ENCODE measurements at places on chromosomes 2 and 18.

DNA sequence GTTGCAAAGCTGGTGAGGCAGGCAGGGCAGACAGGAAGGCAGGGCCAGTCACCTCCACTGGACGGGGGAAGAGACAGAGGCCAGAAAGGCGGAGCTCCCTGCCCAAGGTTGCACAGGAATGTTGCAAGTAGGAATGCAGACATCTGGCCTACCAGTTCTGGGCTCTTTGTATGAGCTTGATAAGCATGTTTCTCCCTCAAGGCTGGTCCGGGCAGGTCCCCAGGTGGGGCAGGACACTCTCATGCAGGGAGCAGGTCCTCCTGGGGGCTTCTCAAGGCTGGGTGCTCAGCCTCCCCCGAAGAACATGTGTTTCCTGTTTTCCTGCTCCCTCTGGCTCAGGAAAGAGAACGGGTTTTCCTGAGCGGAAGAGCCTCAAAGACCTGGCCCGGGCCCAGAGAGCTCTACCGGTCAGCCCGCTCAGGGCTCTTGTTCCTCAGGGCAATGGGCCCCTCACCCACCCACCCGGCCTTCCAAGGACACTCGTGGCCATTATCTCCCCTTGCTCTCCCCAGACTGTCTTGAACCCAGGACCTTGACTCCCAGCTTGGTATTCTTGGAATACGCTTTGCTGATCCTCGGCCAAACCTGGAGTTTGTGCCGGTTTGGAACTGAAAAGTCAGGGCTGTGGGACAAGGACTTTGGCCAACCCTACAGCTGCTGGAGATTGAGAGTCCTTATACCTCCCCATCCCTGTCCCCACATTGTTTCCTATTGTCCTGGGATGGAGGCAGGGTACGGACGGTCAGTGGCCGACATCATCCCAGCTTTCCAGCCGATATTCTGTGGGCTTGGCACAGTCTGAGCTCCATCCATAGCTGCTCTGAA lies 87.7 kb upstream of the HAAO start:
- no peak for DNase-seq

DNA sequence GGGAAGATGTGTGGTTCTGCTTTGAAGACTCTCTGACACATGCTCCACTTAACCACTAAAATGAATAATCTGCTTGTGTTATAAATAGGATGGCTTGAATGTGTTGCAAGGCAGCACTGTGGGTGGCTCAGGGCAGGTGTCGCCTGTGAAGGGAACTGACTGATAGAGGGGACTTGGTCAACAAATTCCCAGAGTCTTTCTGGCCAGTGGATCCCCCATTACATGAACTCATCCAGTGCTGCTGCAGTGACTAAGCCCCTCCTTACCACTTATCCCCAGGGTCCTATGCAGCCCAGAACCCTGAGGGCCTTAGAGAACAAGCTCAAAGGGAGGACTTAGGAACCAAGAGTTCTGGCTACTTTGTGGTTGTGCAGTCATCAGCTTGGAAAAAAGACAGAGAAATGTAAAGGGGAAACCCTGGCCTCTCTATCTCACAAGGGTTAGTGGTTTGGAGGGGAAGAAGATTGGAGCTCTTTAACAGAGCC lies 226.2 kb upstream of the TNP1 start:
- no peak for DNase-seq

- no peak for DNase-seq
Observed at GRCh38 chr18:72986103-72986502, 118.3 kb upstream of the NETO1 start.

- no peak for DNase-seq
Observed at GRCh38 chr2:230348787-230349186, 21.8 kb downstream of the SP140L start.

DNA sequence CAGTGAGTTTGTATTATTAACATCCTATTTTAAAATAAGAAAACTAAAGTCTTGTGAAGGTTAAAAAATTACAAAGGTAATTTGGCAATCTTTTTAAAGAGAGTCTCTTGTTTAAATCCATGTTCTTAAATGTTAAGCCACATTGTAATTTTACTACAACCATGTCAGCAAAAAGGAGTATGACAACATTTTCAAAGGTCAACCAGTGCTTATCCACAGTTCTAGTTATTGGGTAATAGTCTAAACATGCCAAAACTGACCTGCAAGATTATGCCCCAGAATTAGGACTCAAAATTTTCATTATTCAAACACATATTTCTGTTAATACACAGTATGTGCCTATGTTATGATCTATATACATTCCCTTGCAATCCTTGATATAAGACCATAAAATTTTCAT lies 1312.6 kb upstream of the CHAC2 start:
- DNase-seq, result no peak

DNA sequence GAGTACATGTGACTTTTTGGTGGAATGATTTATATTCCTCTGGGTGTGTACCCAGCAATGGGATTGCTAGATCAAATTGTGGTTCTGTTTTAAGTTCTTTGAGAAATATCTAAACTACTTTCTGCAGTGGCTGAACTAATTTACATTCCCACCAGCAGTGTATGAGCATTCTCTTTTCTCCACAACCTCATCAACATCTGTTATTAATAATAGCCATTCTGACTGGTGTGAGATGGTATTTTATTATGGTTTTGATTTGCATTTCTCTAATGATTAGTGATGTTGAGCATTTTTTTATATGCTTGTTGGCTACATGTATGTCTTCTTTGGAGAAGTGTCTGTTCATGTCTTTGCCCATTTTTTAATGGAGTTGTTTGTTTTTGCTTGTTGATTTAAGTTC lies 267.4 kb upstream of the NT5C1B start:
- no peak for DNase-seq

DNA sequence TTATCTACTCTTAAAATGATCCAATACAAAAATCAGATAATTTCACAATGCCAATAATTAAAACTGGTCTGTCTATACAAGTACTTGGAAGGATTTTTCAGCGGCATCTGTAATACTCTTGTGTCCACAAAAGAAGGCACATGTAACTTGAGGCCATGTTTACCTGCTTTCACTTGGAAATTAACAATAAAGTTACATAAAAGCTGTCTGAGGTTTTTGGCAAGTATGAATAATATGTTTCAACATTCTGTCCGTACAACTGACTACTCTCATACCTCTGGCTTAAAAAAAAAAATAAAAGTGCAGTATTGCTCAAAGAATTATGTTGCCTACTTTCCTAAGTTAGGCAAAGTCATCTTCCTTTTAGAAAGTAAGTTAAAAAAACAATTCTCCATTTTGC lies 253.6 kb downstream of the NBAS start:
- no peak for DNase-seq

DNA sequence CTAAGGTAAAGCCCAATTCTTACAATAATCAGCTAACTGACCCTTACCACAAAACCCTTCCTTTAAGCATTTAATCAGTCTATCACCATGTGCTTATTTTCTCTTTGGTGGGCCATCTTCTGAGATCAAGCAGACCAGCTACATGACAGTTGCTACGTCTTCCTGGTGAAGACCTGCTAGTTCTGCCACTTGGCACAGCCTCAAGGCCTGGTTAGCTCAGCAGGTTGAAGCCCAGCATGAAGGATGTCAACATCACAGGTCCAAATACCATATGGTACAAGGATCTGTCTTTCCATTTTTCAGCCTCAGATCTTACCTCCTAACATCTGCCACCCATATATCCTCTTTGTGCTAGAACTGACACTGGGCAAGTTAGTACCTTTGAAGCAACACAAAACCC lies 636.9 kb downstream of the LRP1B start:
- no peak for DNase-seq

GRCh38 chr18:77255426-77256105 lies 5.9 kb downstream of the GALR1 start:
- peak; percentile 46 for DNase-seq

DNA sequence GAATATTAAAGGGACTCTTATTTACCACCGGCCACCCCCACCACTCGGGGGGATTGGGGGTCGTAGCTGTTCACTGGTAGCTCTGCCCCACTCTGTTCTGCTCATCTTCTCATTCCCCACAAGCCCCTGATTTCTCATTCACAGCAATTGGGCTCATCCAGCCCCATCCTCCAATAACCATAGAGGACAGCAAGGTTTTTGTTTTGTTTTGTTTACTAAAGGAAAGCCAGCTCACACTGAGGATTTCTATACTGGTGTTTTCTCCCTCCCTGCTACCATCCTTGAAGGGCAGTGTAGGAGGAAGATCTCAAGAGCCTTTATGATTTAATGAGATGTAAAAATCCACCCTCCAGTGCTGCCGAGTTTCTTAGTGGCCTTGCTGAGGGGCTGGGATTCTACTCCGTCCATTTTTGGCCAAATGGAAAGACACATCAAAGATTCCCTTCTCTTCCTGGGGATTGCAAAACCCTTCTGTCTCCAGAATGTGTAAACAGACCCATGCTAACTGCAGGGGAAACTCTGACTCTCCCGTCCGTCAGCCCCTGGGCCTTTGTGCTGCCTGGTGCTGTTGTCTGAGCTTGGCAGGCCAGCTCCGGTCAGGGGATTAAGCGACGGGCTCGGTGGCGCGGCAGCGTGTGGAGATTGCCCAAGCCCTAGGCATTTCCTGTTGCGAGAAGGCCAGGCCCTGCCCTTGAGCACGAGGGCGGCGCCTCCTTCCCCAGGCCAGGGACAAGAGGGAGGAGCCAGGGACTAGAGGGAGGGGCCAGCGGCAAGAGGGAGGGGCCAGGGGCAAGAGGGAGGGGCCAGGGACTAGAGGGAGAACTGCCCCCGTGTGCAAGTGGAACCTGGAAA lies 165.0 kb downstream of the ANTXR1 start:
- no peak for DNase-seq

DNA sequence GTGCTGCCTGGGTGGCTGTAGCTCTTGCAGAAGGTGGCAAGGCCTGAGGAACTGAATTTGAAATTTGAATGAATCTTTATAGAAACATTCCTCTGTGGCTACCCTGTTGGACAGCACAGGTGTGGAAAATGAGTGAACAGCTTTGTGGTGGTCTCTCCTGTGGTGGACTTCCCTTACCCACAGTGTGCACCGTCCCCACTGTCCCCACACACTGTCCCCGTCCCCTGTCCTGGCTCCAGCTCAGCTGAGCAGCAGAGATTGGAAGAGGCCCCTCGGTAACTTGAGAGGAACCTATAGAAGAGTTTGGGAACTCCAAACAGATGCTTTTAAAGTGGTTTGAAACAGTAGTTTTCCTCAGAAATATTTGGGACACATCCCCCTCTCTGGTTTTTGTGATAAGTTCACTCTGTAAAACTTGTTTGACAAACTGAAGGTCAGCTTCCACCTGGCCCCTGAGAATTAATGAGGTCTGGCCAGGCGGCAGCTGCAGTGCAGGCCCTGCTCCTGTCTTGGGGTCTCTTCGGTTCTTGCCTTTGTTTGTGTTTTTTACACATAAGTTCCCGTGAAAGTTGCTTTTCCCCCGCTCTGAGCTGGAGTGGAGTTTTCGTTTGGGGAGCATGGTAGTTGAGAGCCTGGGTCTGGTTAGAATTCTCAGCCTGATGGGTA lies 63.2 kb downstream of the ASAP2 start:
- no peak for DNase-seq

DNA sequence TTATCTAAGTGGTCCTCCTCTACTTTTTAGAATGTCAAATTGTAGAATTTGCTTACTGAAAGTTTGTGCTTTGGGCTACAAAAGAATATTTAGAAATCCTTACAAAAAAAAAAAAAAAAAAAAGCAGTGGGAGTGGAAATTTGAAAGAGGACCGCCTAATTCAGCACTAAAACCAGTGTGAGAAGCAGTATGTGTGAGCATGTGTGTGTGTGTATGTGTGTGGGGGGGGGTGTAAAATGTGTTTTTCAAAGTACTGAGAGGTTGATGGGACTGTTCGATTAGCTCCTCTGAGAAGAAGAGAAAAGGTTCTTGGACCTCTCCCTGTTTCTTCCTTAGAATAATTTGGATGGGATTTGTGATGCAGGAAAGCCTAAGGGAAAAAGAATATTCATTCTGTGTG lies at the start of gene VIT:
VIT (plus strand) TSS at position 175 of the 400 bp plus-strand sequence. CDS start 19,664 bp downstream, outside the sequence.
- no peak for DNase-seq

DNA sequence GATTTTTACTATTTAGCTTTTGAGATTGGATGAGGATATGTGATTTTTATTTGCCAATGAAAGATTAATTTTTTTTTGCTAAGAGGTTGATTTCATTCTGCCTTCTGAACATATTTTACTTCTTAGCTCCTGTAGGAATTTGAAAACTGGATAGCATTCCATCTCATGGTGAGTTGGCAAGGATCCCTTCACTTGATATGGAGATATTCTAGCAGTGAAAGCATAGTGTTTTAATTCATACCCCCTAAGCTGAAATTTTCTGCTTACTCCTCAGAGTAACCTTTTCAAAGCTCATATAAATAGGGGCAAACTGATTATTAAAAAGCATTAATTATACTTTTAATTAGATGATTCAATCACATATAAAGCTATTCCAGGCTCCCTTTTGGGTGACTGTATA lies 61.0 kb upstream of the KCNJ3 start:
- DNase-seq, result no peak

GRCh38 chr2:192195548-192196418 lies 1.1 kb upstream of the TMEFF2 start:
- DNase-seq, result no peak

GRCh38 chr2:81650048-81650971 lies 1345.8 kb upstream of the LRRTM1 start:
- no peak for DNase-seq

DNA sequence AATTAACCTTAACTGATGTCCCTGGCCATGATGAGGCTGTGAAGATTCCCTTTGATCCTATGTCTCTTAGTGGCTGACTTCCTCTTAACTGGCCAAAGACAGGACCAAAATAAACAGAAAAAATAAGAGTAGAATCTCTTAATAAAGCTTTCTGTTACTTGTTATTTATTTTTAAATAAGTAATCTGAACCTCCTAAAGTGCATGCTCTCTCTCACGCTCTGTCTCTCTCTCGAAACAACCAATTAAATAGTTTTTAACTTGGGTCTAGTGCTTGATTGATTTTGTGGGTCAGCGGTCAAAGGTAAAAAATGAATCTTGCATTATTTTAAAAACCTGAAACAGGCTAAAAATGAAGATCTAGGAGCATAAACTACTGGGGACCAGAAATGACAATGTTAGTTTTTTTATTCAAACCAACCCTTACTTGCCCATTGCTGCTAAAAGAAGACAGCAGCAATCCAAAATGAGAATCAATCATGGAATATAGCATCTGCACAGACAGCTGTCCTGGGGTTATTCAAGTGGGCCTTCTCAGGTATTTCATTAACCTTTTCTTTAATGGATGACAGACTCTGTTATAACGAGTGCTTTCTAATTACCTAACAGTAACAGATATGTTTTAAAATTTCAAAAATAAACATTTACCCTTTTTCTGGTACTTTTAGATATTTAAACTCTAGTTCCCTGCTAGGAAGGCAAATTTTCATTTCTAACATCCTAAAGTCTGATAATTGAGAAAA lies 11.2 kb downstream of the GAREM1 start:
- no peak for DNase-seq

GRCh38 chr2:160596441-160596840 lies 102.8 kb upstream of the RBMS1 start:
- DNase-seq, result no peak

All from NCI-H2081 (cell line).